ENCODE measurements at places on chromosomes 2 and 18. TPM values are rescaled to one million over a fixed set of nuclear protein-coding genes. Genes with fewer than 3 reads are reported as not detected.

DNA sequence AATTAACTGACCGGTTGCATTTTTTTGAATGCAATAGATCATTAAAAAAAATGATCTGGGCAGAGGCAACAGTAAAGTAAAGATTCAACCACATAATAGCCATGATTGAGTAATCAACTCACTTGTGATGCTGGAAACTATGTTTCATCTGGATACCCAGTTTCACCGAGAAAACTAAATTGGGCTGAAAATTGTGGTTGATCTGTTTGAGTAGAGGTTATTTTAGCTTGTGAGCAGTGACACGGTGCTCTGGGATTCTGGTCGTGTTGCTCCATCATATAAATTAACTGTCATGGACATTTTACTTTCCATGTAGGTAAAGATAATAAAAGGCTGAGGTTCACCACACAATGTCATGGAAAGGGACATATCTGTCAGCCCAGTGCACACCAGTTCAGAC, 58.7 kb downstream of the CD226 start:
- no peak overlapping the region for H3K27ac ChIP-seq
- H3K4me1 ChIP-seq: no peaks in the 10 kb centered on the region
- H3K27me3 ChIP-seq: no peaks in the 10 kb centered on the region
- DNase-seq: no peak

- no peaks in the 10 kb centered on the region for H3K4me1 ChIP-seq
- no peaks in the 10 kb centered on the region for H3K27me3 ChIP-seq
- H3K36me3 ChIP-seq: no peaks in the 10 kb centered on the region
- no peak for DNase-seq
- H3K4me3 ChIP-seq: no peak overlapping the region
Observed at GRCh38 chr18:56433919-56434318, 204.5 kb downstream of the TXNL1 start.

GRCh38 chr2:210458395-210458794, 18.2 kb downstream of the LANCL1 start:
- no peaks in the 10 kb centered on the region for H3K27me3 ChIP-seq
- H3K27ac ChIP-seq: no peak overlapping the region
- H3K4me3 ChIP-seq: no peak overlapping the region
- peaks cover 15% of the 10 kb centered on the region for H3K36me3 ChIP-seq

Gene SGPP2
- total RNA-seq: 17.2 TPM

GRCh38 chr2:190344276-190344827, 963 bp downstream of the INPP1 start:
- no peaks in the 10 kb centered on the region for H3K27me3 ChIP-seq
- H3K36me3 ChIP-seq: no peaks in the 10 kb centered on the region
- peak; percentile 76 for DNase-seq
- H3K4me3 ChIP-seq: peak overlapping the region; percentile 50
- peak overlapping the region; percentile 95 for H3K27ac ChIP-seq
- peaks cover 25% of the 10 kb centered on the region for H3K4me1 ChIP-seq

- no peaks in the 10 kb centered on the region for H3K36me3 ChIP-seq
- H3K4me1 ChIP-seq: peaks cover 30% of the 10 kb centered on the region
- DNase-seq: no peak
Observed at GRCh38 chr2:160338901-160339685, 139.0 kb upstream of the ITGB6 start.

Gene DUSP19
- 1.4 TPM for total RNA-seq

- H3K36me3 ChIP-seq: no peaks in the 10 kb centered on the region
- DNase-seq: no peak
- no peak overlapping the region for H3K27ac ChIP-seq
- no peaks in the 10 kb centered on the region for H3K27me3 ChIP-seq
- H3K4me1 ChIP-seq: no peaks in the 10 kb centered on the region
Observed at GRCh38 chr2:7825591-7826312, 856.1 kb upstream of the ID2 start.

Gene ORC4
- 26.1 TPM for total RNA-seq

- H3K36me3 ChIP-seq: no peaks in the 10 kb centered on the region
- no peaks in the 10 kb centered on the region for H3K4me1 ChIP-seq
- no peak overlapping the region for H3K27ac ChIP-seq
- H3K4me3 ChIP-seq: no peak overlapping the region
- DNase-seq: no peak
- H3K27me3 ChIP-seq: no peaks in the 10 kb centered on the region
Observed at GRCh38 chr2:182666674-182667314, 49.3 kb upstream of the DNAJC10 start.
